A549 treated with Hydrocortisone at 1 μM for 4 hours (cell line): ENCODE measurements at places on chromosomes 3 and 15. TPM values are rescaled to one million over a fixed set of nuclear protein-coding genes. Genes with fewer than 3 reads are reported as not detected.

SLC6A20 gene
- total RNA-seq, result 0.01 to 0.05 TPM (median 0.03 TPM) in 4 of 5 replicates, not detected in the other

PSTPIP1 gene
- total RNA-seq, result 0.21 TPM in 1 of 5 replicates, not detected in the others

NBEAL2 gene
- 53.9 to 81.1 TPM (median 77.0 TPM) in 5 replicates for total RNA-seq

SLC22A14 gene
- total RNA-seq, result 0.05 to 0.06 TPM (median 0.06 TPM) in 4 of 5 replicates, not detected in the other

PLSCR5 gene
- total RNA-seq, result not detected in 5 replicates

SEMA3G gene
- 0.03 to 0.16 TPM (median 0.06 TPM) in 5 replicates for total RNA-seq

VEPH1 gene
- total RNA-seq, result 0.25 to 0.70 TPM (median 0.51 TPM) in 5 replicates

GOLGA6L4 gene
- 0.84 to 1.9 TPM (median 1.2 TPM) in 5 replicates for total RNA-seq

RLBP1 gene
- total RNA-seq, result 0.13 TPM in 1 of 5 replicates, not detected in the others

AADAC gene
- total RNA-seq, result 10.7 to 12.8 TPM (median 12.1 TPM) in 5 replicates

GOLGA8M gene
- 0.05 to 0.07 TPM in 2 of 5 replicates, not detected in the others for total RNA-seq

MORC1 gene
- not detected in 5 replicates for total RNA-seq

ST8SIA2 gene
- 0.27 to 0.70 TPM (median 0.40 TPM) in 5 replicates for total RNA-seq

C3orf52 gene
- total RNA-seq, result 9.6 to 12.3 TPM (median 11.6 TPM) in 5 replicates

WDR5B gene
- total RNA-seq, result 2.8 to 3.8 TPM (median 3.6 TPM) in 5 replicates

NTRK3 gene
- 18.0 to 25.1 TPM (median 22.2 TPM) in 5 replicates for total RNA-seq

KBTBD13 gene
- total RNA-seq, result not detected in 5 replicates

NRROS gene
- 0.03 TPM in 1 of 5 replicates, not detected in the others for total RNA-seq

SLC9C1 gene
- total RNA-seq, result not detected in 5 replicates
